ENCODE measurements at places on chromosomes 7 and 10.
A peak's percentile ranks its signal among the peaks of the same experiment; 100 is the strongest.

DNA sequence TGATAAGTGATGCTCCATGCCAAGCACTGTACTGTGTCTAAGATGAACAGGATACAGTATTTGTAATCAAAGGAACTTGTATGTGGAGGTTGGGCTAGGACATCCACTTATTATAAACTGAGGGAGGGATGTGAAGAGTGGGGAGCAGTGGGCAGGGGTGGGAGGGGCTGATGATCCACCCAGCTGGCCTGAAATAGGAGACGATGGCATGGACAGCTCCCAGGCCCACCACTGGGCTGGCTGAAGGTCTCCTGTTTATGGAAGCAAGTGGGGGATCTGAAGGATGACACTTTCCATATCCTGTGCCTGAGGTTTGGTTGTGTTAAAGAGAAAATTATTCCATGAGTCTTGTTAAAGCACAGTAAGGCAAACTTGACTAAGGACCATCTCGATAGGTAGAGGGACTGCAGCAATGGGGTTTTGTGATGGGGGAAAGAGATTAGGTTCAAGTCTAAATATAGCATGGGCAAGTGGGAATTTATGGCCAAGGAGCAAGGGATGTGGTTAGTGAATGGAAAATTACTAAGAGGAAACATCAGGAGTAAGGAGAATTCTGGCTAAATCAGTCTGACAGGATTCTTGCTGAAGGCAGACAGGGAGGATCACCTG is 124.6 kb downstream of the CCNY start:
- DNase-seq = no peak

DNA sequence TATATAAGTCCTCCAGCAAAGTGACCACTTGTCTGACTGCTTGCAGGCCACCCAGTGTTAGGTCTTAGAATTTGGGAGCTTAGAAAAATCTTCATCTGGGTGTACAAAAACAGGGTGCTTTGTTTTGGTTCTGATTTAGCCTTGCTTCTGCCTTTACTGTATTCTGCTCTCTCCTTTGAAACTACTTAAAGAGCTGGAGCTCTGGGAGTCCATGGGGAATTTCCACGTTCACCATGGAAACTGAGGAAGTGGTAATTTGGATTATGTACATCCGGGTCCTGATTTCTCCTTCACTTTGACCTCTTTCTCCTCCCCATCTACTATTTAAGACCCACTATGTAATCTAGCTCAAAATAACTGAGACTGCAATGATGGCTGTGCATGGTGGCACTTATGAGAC is 103.0 kb downstream of the JAZF1 start:
- DNase-seq = no peak

- DNase-seq = no peak
Measured at GRCh38 chr10:80171248-80171660, 34.1 kb downstream of the ANXA11 start.

DNA sequence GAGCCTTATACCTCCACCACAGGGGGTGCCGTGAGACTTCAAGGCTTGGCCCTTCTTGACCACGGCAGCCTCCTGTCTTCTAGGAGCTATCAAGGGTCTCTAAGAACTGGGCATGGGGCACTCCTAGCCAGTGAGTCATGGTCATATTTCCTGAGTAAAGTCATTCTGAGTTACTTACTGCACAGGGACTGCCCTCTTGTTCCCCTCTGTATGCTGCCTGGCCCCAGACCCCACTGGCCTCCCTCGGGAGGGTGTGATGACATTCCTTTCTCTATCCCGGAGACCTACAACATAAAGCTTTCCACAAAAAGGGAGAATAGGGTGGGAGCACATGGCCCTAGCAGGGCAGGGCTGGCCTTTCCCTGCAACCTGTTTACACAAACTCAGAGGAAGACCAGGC is 21.4 kb downstream of the DPCD start:
- no peak for DNase-seq

- no peak for DNase-seq
Measured at GRCh38 chr10:43044448-43044921, 32.4 kb upstream of the RET start.

DNA sequence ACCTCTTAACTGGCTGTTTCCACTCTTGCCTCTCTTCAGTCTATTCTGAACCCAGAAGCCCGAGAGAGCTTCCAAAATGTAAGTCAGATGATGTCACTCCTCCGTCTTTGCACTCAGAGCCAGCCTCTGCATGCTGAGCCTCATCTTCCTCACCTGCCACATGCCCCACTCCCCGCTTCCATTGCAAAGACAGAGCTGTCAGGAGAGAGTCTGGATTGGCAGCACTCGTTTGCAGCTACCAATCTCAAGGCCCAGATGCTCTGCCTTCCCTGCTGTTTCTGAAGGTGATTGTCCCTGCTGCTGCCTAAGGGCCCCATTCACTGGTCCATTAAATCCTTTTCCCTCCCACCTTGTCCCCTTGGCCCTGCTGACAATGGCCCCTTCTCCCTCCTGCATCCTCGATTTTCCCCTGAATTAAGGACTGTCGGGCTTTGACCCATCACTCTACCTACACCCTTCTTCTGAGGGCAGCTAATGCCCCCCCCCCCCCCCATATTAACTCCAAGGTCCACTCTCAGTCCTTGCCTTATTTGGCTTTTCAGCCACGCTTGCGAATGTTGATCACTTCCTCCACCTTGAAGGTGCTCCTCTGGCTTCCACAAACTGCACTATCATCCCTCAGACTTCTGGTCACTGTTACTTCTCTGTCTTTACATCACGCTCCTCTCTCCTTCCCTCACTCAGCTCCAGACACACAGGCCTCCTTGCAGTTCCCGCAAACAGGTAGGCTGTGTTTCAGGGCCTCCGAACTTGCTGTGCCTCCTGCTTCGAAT is 98.5 kb downstream of the CHN2 start:
- no peak for DNase-seq

DNA sequence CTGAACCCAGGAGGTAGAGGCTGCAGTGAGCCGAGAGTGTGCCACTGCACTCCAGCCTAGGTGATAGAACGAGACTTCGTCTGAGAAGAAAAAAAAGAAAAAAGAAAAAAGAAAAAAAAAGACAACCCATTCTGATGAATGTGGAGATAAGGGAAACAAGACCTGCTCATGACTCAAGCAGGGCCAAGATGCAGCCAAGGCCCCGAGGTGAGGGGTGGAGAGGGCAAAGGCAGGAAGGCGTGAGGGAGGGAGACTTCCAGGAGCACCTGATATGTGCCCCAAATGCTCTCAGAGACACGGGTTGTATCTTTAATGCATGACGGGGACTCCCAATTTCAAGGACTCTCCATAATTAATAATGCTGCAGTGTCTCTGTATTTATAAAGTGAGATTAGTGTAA is 134.6 kb downstream of the PIP4K2A start:
- no peak for DNase-seq

GRCh38 chr10:118046395-118047156 is at the start of gene RAB11FIP2:
RAB11FIP2 (minus strand) TSS chr10:118046941; CDS start chr10:118046163, 778 bp downstream.
- peak; percentile 92 for DNase-seq

DNA sequence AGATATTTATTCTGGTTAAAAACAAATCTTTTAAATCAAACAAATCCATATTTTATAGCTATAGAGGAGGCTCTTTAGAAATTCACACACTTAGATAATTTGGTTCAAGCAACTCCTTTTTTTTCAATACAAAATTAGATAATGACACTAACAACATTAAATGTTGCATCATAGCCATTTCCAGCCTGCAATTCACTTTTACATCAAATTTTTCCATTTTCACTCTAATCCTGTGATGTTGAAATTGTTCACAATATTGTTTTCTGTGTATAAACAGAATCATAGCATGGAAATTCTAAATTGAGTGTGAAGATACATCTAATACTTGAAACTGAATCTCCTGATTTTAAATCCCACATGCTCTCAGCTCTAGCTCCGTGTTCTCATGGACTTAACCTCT is 482.6 kb downstream of the INHBA start:
- no peak for DNase-seq

DNA sequence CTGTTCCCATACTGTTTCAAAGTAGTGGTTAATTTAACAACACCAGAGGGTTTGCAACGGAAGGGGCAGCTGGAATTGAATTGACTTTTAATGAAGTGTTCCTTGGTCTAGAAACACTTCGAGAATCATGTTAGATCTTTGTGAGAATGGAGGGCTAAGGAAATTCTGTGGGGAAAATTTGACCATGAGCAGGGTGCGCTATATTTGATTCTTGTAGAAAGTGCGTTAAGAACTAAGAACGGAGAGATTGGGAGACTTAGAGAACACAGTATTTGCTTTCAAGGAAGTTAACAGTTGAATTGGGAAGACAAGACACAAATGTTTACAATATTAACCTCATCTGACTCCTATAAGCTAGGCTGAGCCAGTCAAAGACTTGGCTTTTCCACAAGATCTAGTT is 1.2 kb downstream of the ZNF212 start:
- DNase-seq = no peak

GRCh38 chr7:20508109-20508508 is 107.4 kb upstream of the ABCB5 start:
- no peak for DNase-seq

DNA sequence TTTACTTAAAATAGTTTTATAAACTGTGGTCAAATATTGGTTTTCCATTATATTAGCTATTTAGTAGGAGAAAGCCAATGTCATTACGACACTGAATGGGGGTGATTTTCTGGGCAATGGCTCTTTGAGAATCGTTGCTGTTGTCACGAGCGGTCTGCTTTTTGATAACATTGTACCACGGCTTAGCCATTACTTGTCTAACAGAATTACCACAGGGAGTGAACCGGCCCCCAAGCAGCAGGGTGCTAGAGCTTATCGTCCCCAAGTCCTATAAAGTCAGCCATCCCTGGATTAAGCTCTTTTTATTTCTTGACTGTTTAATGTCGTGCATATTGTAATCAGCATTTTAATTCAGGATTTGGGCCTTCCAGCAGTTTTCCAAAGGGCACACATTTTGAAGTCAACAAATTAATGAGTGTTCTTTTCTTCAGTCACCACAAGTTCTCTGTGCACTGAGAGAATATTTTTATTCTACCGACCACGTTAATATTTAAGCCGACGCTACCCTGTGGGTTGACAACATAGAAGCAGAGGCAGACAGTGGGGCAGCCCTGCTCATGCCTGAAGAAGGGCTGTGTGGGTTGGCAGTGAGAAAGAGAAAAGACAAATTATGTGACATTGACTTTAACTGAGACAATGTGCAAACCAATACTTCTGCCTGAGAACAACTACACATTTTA is 125.8 kb downstream of the ICA1 start:
- DNase-seq = no peak

GRCh38 chr7:155071916-155072571 is 1.9 kb downstream of the HTR5A start:
- DNase-seq = no peak

DNA sequence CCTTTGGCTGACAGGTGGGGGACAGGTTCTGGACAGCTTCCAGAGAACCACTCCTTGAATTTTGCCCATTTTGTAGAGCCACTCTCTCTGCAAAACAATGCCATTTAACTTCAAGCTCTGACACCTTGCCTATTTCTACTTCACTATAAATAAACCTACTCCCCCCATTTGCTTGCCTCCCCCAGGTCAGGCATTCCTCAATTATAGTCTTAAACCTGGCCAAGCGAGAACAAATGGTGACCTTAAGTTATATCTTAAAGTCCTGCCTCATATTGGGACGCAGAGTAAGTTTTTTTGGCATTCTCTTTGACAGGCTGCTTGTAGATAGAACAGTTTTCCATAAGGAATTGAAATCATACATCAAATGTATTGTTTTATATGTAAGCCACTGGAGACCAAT is 706.9 kb downstream of the LRMDA start:
- no peak for DNase-seq

DNA sequence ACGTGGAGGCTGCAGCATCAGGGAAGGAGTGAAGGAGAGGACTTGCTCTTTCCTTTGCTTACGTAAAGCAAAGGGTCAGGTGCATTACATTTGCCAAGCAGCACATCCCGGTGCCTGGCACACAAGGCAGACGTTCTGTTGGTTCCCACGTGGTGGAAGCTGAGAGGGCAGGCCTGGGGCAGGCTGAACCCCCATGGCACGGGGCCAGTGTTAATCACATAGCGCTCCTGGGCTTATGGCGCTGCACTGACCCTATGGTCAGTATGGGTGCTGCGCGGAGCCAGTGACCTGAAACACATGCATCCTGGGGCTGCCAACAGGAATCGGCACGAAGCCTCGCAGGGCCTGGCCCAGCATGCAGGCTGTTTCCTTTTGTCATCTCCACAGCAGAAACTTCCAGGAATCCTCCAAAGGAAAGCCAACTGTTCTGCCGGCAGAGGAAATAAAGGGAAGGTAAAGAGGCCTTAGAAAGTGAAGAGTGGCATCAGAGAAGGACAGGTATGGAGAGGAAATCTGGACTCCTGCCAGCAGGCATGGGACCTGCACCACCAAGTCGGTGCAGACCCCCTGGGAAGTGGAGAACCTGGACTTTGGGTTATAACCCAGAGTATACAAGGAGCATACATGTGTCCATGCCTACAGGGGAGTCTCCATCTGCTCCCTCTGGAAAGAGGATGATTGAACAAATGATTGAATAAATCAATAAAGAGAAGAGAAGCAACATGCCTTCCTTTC is 560.2 kb downstream of the TCERG1L start:
- no peak for DNase-seq

- no peak for DNase-seq
Measured at GRCh38 chr10:78109210-78109609, 75.5 kb downstream of the RPS24 start.

DNA sequence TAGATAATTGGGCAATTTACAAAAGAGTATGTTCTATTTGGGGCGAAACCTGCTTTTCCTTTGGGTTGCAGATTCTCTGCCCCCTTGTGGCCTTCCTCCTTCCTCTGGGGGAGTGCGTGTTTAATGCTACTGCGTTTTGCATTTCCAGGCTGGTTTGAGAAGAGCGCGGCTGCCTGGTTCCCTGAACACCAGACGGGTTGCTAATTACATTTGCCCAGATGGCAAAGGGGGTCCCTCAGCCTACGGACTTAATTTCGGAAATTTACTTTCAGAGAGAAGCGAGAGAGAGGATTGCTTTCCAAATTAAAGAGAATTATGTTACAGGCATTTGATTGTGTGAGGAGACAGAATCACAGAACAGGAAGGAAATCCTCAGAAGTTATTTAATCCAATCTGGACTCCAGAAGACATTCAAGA is 91.9 kb upstream of the JAZF1 start:
- DNase-seq = peak; percentile 15

GRCh38 chr10:47329855-47330254 is 7.6 kb downstream of the GDF2 start:
- no peak for DNase-seq

- DNase-seq = no peak
Measured at GRCh38 chr10:119461923-119462322, 80.6 kb downstream of the RGS10 start.

- no peak for DNase-seq
Measured at GRCh38 chr7:138460176-138460648, at the start of gene TRIM24. TRIM24 (plus strand) TSS chr7:138460259; CDS start chr7:138460549, 290 bp downstream.

GRCh38 chr7:85773116-85773728 is 586.4 kb upstream of the SEMA3D start:
- no peak for DNase-seq

Measured in neuronal stem cell (in vitro differentiated cells).